CD8-positive, alpha-beta T cell (primary cell): ENCODE measurements at places on chromosomes 5 and 9. TPM values are rescaled to one million over a fixed set of nuclear protein-coding genes. Genes with fewer than 3 reads are reported as not detected.
A peak's percentile ranks its signal among the peaks of the same experiment; 100 is the strongest.

The CYFIP2 gene
- 270 TPM for total RNA-seq

The TMEFF1 gene
- not detected for total RNA-seq

The HSD17B4 gene
- total RNA-seq = 7.4 TPM

DNA sequence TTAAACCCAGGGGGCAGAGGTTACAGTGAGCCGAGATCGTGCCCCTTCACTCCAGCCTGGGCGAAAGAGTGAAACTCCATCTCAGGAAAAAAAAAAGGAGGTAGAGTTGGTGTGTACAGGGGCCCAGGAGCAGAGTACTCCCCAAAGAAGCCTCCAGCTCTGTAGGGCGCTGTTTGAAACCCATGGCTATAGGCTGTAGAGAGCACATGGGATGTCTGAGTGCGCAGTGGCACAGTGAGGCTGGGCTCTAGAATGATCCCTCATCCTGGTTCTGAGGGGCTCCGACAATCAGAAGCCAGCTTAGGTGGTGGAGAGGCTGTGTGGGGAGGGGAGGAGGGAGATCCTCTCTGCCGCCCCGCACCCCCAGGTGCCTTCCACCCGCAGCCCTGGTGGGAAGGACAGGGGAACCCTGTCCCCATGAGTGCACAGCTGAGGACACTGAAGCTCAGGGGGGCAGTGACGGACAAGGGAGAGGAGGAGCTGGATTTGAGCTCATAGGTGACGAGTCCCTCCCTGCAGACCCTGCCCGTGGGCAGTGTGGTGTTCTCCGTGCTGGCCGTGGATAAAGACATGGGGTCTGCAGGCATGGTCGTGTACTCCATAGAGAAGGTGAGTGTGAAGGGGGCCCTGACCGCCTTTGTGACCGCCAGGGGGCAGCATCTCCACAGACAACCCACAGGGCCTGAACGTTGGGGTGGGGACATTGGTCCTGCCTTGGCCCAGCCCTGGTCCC lies 24.6 kb downstream of the CDHR2 start:
- peak; percentile 53 for DNase-seq

GRCh38 chr5:179801304-179802206 lies 5.1 kb downstream of the MGAT4B start:
- peak; percentile 92 for DNase-seq

GRCh38 chr9:137694962-137695875 lies 76.4 kb downstream of the EHMT1 start:
- DNase-seq = no peak

DNA sequence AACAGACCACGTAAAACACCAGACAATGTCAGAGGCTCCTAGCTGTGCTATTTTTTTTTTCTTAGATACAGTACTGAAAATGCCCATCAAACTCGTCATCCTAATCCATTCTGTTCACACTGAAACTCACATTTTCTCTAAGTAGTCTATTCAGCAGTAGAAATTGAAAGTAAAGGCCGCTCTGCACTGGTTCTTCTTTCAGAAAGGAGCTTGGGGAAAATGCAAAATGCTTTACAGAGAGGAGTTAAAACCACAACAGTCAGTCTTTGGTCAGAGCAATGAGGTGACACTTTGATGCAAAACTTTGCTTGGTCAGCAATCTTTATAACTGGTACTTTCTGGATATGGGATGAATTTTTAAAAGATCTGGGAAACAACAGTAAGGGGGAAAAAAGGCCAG lies 43.8 kb upstream of the SUSD1 start:
- no peak for DNase-seq

DNA sequence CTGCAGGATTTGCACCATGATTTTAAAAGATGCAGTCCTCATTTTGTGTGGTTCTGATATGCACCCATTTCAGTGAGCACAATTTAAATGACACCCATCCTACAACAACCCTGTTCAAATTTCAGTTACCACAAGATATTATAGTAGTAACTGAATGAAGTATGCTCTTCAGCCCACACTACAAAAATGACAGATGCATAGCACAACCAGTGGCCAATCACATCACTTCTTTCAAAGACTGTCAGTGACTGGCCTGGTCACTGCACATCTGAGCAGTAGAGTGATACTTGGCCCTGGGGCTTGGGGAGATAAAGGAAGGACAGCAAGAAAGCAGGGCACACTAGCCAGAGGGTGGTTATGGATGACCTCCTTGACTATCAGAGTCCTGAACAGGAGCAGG lies 19.8 kb upstream of the IFNK start:
- no peak for DNase-seq

DNA sequence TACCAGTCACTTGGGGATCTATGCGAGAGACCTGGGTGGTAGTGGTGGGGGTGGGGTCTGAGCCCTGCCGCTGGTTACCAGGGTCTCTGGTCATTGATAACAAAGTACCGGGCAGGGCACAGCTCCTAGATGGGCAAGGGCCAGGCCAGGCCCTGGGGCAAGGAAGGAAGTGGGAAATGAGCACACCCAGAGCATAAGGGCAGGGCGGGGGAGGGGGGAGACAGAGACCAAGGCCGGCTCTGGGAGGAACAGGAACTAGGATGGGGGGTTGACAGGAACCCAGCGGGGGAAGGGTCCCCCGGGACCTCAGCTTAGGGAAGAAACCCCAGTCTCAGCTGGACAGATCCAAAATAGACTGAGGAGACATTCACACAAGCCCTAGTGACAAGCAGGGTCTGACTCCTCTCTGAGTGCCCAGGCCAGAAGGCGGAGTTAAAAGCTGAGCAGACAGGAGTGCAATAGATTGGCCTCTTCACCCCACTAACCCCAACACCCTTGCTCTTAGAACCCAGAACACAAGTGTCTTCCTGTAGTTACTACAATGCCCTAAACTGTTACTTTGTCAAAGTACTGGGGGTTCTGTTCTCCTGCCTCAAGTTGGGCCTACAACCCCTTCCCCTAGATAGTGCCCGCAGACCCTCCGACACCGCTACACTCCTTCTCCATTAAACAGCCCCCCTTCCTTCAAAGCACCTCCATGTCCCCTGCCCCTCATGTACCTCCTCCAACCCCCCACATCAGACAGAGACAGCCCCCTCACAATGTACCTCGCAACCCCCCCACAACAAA lies 628 bp downstream of the ATOSB start:
- no peak for DNase-seq

GRCh38 chr9:134236001-134236421 lies 71.6 kb upstream of the RNU6ATAC start:
- DNase-seq = peak; percentile 1
